ENCODE measurements at places on chromosomes 1 and 21.

GRCh38 chr1:25697435-25698217 lies 81.0 kb downstream of the MAN1C1 start:
- DNase-seq: no peak

DNA sequence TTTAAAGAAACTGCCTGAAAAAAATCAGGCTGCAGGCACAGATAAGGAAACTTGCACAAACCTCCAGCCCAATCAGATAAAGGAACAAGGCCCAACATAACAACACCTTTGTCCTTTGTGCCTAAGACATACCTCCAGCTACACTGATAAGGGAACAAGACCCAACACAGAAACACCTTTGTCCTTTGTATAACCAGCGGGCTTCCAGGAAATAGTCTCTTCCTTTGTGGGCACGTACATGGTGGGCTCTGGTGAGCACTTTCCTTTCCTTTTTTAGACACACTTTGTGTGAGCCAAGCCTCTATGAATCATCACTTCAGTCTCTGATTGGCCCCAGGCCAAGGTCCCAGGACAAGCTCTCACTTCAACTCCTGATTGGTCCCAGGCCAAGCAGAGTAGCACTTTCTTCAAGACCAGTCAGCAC lies 23.6 kb downstream of the ZNF670 start:
- DNase-seq: no peak

DNA sequence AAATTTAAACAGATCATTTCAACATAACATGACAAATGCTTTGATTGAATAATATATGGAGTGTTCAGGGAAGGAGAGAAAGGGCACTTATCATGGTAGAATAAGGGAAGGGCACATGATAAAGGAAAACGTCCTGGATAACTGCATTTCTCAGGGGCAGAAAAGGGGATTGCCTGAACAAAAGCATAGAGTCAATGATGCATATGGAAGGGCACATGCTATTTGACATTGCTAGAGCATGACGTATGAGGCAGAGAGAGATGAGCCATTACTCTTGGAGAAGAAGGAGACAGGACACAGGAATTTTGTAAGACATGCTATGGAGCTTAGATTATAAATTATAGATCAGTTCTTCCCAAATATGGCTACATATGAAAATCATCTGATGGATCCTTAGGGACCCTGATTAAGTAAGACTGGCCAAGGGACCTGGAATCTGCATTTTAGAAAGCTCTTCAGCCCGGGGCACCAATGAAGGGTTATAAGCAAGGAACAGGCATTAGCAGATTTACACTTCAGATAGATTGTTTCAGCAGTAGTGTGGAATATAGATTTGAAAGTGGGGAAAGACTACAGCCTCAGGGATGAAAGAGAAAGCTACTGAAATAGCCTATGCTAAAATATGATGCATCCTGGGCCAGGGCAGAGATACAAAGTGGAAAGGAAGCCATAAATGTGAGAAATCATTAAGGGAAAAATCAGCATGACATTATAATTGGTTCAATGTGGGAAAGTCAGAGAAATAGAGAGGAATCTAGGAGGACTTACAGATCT lies 21.3 kb downstream of the FMO2 start:
- DNase-seq: no peak

DNA sequence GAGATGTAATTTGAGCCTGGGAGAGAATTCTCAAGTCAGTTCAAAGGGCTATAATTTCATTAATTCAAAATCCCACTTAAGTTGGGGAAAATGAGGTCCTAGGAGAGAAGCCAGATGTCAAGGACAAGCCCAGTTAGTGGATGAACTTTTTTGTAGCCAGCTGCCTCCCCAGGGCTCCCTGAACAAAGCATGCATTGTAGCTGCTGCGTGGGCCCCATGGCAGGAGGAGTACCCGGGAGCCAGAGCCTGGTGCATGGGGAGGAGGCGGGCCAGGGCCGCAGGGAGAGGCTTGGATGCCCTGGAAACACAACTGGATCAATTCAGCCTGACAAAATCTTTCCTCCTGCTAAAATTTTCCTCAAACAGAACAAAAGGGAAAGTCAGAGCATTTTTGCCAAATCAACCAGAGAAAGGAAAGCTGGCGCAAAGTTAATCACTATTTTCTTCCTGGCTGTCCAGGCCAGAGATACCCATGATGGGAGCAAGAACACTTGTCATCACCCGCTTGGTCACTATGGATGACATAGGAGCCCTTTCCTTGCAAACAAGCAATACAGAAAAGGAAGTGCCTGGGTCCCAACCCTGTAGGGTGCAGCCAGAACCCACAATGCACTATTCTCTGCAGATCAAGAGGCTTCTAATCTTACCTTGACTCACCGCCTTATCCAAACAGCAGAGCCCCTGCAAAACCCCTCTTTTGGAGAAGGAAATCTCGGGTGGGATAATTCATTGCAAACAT lies 248.1 kb upstream of the RAB4A start:
- DNase-seq: no peak

DNA sequence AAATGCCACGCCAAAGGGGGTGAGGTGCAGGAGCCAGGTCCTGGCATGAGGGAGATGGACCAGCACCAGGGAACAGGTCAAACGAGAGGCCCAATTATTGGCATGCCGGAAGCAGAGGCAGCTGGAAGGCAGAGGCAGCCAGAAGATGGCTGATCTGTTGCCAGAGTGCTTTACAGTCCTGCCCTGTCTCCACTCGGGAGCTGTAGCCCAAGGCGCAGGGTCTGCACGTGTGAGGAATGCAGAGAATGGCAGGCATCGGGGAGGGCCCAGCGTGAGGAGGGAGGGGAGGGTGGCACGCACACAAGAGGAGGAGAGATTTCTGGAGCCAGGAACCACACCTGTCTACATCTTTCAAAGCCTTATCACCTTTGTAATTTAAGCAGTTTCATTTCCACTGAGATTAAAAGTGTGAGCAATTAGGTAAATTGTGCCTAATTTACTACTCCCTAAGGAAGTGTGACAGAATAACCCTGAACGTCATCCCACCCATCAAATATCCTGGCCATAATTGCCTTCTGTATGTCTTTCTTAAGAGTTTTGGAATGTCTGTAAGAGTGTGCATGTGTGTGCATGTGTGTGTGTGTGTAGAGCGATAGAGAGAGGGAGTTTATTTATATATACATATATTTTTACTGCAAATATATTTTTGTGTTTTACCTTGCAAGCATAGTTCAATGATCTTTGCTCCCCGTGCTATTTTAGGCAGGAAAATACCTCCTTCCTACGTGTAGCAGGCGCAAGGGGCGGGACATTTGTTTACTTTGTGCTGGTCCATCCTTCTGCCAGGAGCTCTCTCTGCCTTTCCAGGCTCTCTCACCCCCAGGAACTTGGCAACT lies 125.5 kb upstream of the SERBP1 start:
- no peak for DNase-seq

Measured in stimulated activated CD8-positive, alpha-beta memory T cell treated with anti-CD3 and anti-CD28 coated beads, Interleukin-12 subunit alpha, Interleukin-12 subunit beta, amount 100 ng/mL, for 1 hour (primary cell).